ENCODE measurements at places on chromosomes 3 and 15.
A peak's percentile ranks its signal among the peaks of the same experiment; 100 is the strongest.

DNA sequence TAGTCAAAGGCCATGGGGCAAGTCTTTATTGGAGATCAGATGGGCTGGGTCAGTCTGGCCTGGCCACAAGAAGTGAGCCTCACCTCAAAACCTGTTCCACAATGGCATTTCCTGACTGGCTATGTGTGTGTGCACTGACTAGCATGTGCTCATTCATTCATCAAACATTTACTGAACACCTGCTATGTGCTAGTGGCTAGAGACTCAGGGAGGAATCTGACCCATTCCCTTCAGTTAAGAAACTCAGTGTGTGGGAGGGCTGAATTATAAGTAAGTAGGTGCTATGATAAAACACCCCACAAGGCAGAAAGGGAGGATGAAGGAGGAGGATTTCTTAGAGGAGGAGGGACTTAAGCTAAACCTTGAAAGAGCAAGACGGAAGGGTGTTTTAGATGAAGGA lies 5.4 kb upstream of the CGNL1 start:
- DNase-seq: no peak

DNA sequence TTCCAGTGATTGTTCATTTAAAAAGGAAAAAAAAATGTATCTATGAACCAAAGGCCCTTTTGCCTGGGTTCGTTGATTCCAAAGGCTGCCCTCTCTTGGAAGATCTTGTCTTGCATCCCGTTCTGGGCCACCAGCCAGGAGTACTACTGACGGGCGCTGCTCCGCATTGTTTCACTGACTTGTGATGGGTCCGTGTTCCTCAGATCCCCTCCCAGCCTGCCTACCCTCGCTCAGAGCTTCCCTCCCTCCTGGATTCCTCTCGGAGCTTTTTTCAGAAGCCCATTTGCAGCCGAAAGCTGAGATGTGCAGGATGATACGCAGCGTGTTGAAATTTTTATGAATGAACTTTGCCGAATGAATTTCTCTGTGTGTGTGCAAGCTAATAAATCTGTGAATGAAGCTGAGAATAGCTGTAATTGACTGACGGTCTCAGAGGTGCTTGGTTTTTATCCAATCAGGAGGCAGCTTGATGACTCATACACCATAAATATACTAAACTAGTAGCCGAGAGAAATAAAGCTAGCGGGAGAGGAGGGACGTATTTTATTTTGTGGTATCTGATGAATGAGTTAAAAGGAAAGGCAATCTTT lies at the start of gene SHC4:
Gene SHC4, minus strand, starts transcription at position 396 of the 590 bp plus-strand sequence. CDS start 904 bp downstream, outside the sequence.
- DNase-seq: peak; percentile 68

DNA sequence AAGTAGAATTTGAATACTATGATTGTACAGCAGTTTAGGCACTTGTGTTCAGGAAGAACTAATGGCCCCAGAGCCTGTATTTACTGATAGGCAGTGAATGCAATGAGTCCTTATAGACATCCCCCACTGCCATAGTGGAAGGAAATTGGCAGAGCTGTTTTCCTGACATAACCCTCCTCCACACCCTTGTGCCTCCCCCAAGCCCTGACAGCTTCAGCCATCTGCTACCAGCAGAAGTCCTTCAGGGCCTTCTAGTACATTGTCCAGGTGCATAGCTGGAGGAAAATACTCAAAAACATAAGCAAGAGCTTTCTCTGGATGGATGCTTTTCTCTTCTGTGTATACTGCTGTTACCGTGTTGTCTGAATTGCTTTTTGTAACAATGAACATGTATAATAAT lies 20.6 kb downstream of the ARHGAP31 start:
- no peak for DNase-seq

DNA sequence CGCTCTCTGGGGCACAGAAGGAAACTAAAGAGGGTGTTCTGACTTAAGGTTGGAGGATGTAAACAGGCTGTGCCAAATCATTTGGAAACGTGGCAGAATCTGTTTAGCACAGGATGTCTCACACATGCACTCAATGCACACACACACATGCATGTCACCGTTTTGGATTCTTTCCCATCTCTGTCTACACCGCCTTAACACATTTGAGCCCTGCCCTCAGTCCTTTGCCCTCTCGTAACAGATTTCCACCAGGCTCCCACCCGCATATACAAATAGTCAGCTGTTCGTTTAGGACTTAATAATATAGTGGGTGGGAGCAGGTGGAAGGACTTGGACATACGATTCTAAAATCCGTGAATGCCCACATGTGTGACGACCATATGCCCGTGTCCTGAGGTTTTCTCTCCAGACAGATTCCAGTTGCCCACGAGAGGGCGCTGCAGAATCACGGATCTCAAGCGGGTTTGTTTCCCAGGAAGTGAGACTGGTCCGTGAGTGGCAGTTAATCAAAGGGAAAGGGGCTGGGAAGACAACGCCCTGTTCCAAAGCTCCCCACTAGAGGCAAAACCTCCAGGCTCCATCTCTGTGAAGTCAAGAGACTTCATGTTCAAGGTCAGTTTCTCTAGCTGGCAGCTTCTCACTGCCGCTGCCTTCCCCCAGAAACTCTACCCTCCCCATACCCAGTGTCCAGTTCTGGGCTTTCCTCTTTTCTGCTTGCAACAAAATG lies 44.5 kb downstream of the NOX5 start:
- DNase-seq: peak; percentile 93

GRCh38 chr3:52771702-52772101 lies 962 bp upstream of the NEK4 start:
- DNase-seq: no peak

DNA sequence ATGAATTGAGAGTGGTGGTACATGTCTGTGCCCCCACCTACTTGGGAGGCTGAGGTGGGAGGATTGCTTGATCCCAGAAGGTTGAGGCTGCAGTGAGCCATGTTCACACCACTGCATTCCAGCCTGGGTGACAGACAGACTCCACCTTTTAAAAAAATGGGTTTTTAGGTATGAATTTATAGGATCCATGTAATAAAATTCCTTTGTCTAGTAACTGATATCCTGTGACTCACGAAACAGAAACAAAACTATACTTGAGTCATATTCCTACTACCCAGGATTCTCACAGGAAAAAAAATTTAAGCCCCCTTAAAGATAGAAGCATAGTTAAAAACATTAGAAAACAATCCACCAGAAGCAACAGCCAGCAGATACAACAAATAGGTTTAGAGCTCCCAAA lies 10.0 kb upstream of the CRTC3 start:
- DNase-seq: no peak

- DNase-seq: no peak
Observed at GRCh38 chr15:88512601-88513000, 33.9 kb downstream of the DET1 start.
